Neural crest cell (in vitro differentiated cells): ENCODE measurements at places on chromosomes 3 and 15.

DNA sequence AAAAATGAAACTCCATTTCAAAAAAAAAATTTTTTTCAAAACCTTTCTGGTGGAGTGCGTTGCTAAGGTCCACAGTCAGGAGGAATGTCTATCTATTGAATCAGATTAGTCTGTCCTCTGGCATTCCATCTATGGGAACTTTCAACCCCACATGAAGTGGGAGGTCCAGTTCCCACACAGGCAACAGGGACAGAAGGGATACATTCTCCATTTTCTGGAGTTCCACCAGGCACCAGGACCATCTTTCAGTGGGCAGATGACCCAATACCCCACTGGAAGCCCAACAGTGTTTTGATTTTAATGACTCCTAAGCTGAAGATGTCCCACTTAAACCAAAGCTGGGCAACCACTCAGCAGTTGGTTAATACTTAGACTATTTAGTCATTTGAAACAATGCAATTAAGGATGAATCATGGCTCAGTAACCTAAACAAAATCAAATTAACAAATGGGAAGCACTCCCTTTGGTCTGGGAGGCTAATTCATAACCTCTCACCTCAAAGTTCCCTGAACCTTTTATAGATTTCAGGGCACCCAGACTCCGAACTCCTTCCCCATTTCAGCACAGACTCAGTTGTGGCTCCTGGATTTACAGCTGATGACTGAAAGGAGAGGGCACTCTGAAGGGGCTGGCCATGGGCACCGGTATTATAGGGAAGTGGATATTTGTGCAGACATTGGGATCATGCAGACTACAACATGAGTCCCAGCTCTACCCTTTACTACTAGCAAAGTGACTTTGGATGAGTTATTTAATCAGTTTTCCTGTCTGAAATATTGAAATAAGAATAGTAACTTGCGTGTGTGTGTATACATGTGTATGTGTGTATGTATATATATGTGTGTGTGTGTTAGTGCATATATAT is 264.3 kb upstream of the LRTM1 start:
- DNase-seq, result no peak

GRCh38 chr3:188165596-188165995 is 11.6 kb downstream of the LPP start:
- DNase-seq, result no peak

- DNase-seq, result no peak
These were observed 58.0 kb downstream of the CHAC1 start for GRCh38 chr15:41011055-41011815.

DNA sequence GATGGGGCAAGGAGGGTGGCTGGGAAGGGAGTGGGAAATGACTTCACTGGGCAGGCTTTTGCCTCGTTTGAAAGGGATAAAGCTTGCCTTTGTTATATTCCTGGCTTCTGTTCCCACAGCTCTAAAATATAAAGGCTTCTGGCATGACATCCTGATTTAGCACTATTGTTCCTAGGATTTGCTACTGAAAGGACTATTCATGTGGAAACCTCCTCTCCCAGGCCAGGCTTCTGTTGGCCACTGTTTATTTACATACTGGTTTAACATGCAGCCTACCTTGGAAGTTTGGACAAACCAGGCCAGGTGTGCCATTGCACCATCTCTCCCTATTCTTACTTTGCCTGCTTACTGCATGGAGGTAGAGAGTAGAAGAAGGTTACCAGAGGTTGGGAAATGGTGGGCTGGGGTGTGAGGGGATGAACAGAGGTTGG is 2.4 kb upstream of the LMCD1 start:
- peak; percentile 18 for DNase-seq

GRCh38 chr15:90018216-90018831 is 17.2 kb downstream of the ZNF710 start:
- DNase-seq, result no peak

DNA sequence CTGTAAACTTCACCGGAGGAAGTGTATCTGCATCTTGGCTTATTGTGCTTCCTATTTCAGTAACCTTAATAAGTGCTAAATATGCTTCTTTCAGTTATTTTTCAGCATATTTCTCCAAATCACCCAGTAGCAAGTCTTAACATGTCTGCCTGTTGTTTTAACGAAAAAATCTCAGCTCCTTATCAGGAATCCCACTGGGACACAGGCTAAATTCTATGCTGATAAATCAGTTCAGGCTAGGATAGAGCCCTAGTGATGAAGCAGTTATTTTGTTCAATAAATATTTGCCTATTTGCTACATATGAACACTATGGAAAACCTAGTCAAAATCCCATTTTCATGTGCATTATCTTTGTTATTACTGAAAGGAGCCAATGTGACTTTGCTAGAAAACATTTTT is 8.2 kb upstream of the MITF start:
- DNase-seq, result no peak

- no peak for DNase-seq
These were observed 27.6 kb downstream of the ZNF589 start for GRCh38 chr3:48268381-48268935.

DNA sequence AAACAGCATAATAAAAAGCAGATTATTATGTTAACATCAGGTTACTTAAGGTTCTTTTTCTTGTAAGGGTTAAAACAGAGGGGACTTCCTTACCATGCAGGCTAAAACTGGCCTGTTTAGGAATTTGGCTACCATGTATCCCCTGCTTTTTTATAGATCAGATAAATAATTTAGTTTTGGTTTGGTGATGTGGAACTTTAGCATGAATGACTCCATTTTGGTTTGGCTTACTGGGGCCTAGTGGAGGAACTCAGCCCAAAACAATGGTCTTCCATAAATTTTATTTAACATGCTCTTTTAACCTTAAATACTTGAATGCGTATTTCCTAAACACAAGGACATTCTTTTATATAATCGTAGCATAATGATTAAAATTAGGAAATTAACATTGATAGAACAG is 18.9 kb downstream of the GALK2 start:
- no peak for DNase-seq

DNA sequence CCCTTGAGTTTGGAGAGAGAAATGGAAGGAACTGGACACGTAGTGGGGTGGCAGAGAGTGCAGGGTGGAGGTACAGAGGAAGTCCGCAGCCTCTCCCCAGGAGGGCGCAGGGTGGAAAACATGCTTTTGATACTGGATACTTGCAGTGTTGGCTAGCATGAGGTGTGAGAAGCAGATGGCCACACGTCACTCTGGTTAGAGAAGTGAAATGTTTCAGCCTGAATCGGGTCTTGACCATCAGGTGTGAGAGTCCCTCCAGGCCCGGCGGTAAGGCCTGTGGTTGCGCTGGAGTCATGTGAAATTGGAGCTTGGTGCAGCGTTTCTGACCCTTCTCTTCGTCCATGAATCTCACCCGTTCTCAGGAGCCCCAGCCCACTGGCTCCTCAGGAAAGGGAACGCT is 93.1 kb downstream of the GABRG3 start:
- no peak for DNase-seq

DNA sequence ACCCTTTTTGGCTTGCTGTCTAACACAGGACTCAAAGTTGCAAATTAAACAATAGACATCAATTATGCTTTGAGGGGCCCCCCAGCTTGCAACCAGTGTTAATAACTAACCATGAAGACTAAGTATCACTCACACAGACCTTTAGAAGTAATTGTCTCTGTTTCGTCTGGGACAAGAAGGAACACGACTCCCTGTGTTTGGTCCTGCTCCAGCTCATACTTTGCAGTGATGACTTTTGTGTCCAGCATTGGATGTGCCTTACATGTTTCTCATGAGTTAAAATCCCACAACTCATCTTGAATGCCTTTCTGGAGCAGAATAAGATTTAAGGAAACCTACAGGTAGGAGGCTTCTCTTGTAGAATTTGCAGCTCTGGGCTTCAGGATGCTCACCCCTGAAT is 53.1 kb downstream of the GMNC start:
- DNase-seq, result no peak

DNA sequence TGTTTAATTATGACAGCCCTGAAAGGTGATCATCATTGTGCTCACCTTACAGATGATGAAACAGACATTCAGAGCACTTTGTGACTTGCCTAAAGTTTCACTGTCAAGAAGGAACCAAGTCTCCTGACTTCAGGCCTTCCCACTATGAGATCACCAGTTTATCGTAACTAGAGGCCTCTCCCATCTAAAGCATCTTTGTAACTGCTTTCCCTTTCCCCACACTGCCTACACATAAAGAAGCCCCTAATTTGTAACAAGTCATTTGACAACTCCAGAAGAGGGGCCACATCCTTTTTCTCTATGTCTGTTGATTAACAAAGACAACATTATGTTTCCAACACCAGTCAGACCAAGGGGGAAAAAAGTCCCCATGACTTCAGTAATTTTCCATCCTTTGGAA is 1.1 kb downstream of the KLHL6 start:
- no peak for DNase-seq

DNA sequence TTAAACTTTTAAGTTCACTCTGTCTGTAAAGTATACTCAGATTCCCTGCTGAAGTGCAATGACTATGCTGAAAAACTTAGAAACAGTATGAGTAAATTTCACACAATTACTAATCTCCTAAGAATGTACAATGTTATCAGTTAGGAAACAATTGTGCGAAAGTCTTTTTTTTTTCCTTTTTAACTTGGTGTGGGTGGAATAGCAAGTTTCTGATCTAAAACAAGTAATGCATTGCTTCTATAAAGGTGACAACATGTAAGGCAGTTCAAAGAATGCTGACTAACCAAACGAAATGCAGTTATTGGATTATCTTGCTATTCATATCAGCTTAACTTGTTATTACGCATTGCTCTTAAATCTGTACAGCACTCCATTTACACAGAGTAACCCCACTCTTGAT is 19.3 kb upstream of the SLC12A8 start:
- DNase-seq, result no peak

- DNase-seq, result no peak
These were observed 120.7 kb downstream of the EEFSEC start for GRCh38 chr3:128273841-128274573.

DNA sequence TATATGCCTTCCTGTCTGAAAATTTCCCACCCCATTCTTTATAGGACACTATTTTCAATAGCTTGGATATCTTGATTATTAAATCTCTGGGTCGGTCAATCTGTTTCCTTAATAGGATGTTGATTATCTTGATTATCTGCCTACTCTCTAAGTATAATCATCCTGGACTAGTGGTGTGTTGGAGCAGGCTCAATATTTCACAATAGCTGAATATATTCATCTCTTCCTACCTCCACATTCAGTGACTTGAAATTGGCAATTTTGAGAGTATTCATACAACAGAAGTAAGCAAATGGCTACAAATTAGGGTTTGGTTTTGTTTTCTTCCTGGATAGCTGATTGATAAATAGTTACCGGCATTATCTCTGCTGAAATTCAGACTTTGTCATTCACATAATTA is 1162.6 kb downstream of the ROBO1 start:
- no peak for DNase-seq

DNA sequence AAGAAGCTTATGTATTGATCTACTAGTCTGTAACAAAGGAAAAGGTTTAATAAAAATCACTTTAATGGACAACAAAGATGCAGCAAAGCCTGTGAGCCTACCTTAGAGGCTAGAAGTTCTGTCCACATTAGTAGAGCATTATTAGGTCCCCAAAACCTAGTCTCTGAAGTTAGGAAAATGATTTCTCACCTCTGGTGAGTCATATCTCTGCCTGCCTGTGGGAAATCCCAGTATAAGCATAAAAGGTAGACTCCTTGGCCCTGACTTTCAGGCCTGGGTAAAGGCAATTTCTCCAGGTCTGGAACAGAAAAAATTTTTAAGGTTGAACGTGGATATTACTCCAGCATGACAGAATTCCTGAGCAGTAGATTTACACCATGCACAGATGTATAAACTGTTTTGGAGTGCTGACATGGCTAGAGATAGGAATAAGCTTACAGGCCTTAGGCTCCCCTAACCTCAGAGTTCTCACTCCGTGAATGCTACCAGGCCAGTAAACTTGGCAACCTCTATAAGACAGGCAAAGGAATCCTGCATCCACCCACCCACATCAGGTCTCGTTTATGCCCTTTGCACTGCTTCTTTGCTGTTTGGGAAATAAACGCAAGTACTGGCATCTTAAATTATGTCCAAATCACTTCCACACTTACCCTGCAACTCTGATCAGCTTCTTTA is 104.1 kb downstream of the SERPINI1 start:
- no peak for DNase-seq

DNA sequence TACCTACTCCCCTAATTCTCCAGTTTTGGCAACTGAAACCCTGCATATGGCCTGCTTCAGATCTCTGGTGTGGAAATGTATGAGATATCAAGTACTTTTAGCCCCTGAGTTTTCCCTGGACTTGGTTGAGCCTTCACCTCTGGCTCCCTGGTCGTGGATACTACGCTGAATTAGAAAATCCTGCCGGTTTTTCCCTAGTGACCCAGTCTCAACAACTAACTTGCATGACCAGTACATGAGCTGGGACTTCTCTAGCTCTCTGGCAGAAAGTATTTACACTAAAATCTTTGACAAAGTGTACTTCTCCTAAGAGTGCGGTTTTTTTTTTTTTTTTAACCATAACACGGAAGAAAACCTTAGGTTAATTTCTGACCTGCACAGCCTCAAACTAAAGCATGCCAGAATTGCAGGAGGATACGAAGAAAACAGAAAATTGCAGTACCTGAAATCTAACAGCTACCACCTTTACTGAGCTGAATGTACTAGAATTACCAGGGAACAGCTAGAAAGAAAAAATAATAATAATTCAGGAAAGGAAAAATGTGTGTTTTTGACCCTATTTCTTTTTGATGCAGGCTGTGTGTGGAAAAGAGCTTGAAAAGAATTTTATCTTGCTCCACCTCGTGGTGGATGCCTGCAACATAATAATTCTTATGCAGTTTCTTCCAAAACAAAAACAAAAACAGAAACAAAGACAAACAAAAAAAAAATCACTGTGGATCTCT is 165.6 kb downstream of the GMNC start:
- DNase-seq, result peak; percentile 10

DNA sequence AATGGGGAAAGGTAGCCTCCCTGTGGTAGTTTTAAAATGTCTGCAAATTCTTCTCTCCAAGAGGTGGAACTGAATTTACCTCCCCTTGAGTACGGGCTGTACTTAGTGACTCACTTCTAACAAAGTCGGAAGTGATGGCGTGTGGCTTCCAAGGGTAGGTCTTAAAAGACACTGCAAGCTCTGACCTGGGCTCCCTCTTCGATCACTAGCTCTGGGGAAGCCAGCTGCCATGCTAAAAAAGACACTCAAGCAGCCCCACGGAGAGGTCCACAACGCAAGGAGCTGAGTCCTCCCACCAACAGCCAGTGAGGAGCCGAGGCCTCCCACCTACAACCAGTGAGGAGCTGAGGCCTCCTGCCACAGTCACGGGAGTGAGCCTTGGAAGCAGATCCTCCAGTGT is 122.0 kb upstream of the HACD2 start:
- DNase-seq, result no peak
